ENCODE measurements at places on chromosomes 13 and 19.

- no peak for DNase-seq
Observed at GRCh38 chr13:67341406-67341805, 111.3 kb upstream of the PCDH9 start.

DNA sequence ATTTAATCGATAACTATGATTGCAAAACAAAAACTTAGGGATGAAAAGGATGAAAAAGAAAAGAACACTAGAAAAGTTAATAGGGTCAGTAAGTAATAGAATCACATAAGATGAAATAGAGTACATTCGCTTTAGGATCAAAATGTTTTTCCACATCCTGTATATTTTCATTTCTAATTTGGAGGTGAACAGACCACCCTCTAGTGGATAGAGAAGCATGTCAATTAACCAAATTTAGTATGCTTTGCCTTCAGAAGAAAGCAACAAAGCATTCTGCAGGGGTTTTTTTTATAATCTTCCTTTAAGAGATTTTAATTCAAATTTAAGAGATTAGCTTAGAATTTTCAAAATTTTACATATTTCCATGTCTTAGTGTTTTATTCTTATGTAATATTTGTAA is 611.0 kb upstream of the SGCG start:
- no peak for DNase-seq

GRCh38 chr13:50686551-50686950 is 156.9 kb downstream of the DLEU7 start:
- DNase-seq: no peak

- DNase-seq: no peak
Observed at GRCh38 chr13:100764937-100765336, 90.3 kb upstream of the TMTC4 start.

- DNase-seq: no peak
Observed at GRCh38 chr19:46383846-46384245, 29.5 kb downstream of the CCDC8 start.

DNA sequence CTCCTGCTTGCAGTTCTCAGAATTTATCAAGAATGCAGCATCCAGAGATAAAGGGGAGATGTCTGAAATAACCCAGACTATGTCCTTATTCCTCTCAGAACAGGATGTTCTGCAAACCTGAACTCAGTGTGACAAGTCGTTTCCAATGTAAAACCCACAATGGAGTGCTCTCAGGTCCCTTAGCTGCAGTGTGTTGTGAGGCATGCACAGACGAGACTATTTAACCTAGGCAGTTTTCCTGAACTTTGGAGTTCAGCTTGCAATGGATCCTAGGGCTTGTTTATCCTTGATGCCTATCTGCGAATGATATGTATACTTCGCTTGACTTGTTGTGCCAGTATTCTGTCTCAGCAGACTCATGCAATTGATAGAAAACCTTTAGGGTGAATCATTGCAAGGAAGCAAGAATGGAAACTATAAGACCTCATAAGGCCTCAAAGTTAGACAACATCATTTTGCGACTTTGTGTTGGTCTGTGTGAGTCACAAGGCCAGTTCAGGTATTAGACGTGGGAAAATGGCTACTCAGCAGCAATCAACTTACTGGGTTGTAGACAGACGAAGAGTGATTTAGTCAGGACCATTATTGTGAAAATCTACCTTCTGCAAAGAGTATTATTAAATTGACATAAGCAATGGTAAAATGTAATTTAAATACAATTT is 2439.9 kb upstream of the PCDH20 start:
- no peak for DNase-seq

DNA sequence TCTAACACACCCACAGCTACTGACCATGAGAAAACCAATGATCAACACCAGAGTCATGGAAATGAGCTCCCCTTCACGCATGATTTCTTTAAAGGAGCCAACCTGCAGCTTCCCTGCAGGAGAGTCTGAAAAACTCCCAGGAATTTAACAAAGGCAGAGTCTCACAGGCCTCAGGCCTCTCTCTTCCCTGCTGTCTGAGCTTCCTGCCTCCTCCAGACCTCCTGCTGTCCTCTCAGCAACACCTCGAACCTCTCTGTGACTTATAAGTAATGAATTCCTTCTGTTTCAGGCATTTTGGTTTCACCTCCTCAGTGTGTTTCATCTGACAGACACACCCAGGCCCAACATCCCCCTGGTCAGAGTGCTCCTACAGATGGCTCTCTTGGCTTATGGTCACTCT is 1044.4 kb downstream of the UQCRFS1 start:
- DNase-seq: no peak

DNA sequence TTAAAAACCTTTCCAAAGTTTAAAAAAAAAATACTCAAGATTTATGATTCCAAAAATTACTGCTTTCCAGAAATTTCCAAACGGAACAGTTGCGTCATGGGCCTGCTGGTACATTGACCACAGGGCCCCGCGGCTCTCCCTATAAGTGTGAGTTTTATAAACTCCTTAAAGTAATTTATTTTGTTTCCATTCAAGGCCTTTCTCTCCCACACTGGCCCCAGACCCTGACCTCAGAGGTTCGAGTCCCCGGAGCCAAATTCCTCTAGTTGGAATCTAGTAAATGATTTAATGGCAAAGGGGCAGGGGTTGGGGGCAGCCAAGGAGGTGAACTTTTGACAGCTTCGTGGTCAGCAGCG is 97.5 kb downstream of the INSR start:
- DNase-seq: no peak

DNA sequence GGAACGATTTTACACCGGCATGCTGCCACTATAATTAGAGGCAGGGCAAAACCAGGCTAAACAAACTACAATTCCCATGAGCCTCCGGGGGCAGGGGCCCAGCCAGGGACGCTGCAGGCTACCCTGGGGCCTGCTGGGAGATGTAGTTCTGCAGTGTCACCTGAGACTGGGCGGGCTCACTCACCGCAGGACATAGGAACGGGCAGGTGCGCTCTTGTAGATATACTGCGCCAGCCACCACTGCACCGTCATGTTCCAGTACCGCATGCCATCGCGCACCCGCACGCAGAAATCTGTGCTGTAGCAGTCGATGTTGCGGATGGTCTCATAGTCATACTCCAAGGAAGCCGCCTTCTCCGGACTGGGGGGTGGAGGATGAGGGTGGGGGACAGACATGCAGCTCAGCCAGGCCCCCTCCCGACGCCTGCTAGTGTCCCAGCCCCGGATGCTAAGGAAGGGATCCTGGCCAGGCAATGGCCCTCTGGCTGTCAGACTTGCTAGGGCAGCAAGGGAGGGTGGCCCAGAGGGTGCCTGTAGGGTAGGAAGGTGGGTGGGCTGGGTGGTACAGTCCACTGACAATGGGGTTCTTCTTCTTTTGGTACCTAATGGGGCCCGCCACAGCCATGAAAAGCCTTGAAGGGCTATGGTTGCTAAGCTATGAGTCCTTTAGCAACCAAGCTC is 5.8 kb upstream of the TMC4 start:
- no peak for DNase-seq

DNA sequence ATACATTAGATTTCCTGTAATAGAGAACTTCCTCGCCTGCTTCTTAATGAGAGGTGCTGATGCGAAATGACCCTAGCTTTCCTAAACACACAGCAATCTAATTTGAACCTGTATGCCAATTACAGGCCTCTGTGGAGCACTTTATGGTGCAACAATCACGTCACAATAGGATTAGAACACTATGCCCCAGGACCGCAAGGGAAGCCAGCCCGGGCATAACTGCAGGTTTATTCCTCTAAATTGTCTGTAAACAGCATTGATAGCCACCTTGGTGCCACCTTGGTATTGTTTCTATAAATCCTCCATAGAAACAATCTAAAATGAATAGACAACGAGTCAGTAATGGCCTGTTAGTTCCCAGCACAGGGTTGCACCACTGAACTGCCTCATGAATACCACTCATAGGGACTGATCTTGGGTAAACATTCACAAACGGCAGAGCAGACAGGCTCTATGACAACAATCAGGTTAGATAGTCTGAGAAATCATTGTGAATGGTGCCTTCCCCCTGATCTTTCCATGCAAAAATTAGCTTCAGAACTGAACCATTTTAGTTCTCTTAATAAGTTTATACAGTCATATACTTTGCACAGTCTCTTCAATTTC is 182.5 kb upstream of the OBI1 start:
- DNase-seq: no peak

DNA sequence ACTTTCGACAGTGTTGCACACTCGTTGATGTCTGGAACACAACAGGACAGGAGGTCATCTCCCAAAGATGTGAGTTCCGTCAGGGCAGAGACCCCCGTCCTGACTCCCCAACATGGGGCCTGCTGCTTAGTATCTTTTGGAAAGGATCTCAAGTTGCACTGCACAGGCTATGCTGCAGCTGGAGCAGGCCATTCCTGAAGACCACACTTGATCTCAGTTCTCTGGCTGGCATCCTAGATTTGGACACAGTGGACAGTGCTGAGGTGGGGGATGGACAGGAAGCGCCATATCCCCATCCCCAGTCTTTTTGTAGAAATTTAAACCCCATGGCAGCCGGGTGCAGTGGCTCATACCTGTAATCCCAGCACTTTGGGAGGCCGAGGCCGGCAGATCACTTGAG is 5.9 kb downstream of the ADGRE2 start:
- no peak for DNase-seq

- no peak for DNase-seq
Observed at GRCh38 chr13:29713839-29714238, 118.4 kb upstream of the SLC7A1 start.

DNA sequence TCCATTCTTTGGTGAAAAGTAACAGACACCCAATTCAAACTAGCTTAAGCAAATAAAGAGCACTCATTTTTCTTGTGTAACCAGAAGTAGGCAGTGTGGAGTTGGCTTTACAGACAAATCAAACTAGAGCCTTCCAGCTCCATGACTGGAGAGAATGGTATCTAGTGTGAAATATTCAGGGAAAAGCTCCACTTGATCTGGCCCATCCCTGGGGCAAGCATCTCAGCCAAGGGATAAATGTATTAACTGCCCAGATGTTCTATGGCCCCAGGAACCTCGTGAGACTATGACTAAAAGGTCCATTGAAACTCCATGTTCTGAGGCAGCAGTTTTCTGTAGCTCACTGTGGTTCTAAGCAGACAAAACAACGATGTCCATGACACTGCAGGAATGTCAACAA is 49.9 kb downstream of the TBC1D4 start:
- DNase-seq: no peak

GRCh38 chr19:16456652-16457194 is 15.0 kb downstream of the EPS15L1 start:
- no peak for DNase-seq

DNA sequence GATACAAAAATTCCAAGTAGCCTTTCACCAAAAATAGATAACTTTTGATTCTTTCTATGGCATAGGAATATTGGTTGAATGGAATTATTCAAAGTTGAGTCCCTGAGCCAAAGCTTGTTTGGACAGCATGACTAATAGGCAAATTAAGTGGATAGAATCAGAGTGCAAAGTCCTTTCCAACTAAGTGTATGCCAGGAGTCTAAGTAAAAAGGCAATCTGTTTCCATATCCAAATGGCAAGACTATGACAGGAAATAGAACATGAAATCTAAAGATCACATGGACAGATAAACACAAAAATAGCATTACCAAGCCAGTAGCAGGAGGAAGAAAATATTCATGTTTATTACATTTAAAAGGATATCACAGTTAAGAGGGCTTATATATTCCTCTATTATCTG is 804.6 kb downstream of the SLITRK6 start:
- no peak for DNase-seq

GRCh38 chr19:33904681-33905080 is 108.0 kb downstream of the KCTD15 start:
- peak; percentile 5 for DNase-seq

- DNase-seq: no peak
Observed at GRCh38 chr19:42555801-42556200, 27.5 kb upstream of the CEACAM1 start.

DNA sequence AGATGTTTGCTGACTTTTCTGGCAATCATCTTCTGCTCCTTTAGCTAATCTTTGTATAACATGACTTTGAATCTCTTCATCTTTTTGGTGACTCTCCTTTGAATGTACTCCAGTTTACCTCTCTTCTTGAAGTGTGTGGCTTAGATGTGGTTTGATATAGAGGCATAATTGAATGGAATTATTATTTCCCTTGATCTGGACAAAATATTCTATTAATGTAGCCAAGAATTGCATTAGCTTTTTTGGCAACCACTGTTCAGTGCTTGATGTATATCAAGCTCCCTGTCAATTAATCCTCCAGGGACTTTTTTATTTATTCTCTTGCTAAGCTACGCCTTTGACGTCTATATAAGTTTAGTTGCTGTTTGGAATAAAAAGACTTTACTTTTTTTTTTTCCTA is 490.8 kb downstream of the PCDH20 start:
- DNase-seq: no peak

DNA sequence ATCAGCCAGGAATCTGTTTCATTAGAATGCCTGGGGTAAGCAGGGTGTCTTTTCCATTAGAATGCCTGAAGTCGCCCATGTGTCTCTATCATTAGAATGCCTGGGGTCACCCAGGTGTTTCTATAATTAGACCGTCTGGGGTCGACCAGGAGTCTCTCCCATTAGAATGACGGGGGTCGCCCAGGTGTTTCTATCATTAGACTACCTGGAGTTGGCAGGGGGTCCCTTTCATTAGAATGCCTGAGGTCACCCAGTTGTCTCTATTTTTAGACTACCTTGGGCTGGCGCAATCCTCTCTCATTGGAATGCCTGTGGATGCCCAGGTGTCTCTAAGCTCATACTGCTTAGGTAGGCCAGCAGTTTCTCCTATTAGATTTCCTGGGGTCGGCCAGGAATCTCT is 1447.6 kb downstream of the UQCRFS1 start:
- DNase-seq: no peak

GRCh38 chr19:58477130-58477529 is 978 bp downstream of the ZNF446 start:
- DNase-seq: no peak

DNA sequence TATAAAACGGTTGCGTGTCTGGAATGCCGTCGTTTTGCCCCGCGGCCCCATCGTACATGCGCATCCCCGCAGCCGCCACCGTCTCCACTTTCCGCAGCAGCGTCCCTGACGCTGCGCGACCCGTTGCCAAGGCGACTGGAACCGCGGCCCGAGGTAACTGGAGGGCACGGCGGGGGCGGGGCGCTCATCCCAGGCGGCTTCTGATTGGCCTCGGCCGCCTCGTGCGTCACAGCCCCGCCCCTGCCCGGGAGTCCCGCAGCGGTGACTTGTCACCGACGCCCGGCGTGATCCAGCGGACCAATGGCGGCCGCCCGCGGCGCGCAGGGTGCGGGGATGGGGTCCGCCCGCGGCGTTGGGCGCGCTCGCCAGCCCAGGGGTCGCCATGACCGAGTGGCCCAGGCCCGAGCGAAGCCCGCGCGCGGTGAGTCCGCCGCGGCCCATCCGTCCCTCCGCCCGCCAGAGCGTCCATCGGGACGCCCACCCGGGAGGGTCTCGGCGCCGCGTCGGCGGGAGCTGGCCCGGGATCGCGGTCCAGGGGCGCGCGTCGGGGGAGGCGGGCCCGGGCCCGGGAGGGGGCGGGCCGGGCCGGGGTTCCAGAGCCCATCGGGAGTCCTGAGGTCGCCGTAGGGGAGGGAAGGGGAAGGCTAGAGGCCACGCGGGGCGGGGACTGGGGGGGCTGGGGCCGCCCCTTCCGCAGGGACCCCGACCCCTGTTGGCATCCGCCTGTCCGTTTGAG is at the start of gene ZSCAN1:
ZSCAN1 (plus strand) TSS at position 285 of the 736 bp plus-strand sequence. CDS start 3,812 bp downstream, outside the sequence.
- peak; percentile 20 for DNase-seq
